ENCODE measurements at places on chromosomes 16 and 17.

- DNase-seq, result no peak
Measured at GRCh38 chr16:67461600-67462278, 19.2 kb downstream of the ATP6V0D1 start.

DNA sequence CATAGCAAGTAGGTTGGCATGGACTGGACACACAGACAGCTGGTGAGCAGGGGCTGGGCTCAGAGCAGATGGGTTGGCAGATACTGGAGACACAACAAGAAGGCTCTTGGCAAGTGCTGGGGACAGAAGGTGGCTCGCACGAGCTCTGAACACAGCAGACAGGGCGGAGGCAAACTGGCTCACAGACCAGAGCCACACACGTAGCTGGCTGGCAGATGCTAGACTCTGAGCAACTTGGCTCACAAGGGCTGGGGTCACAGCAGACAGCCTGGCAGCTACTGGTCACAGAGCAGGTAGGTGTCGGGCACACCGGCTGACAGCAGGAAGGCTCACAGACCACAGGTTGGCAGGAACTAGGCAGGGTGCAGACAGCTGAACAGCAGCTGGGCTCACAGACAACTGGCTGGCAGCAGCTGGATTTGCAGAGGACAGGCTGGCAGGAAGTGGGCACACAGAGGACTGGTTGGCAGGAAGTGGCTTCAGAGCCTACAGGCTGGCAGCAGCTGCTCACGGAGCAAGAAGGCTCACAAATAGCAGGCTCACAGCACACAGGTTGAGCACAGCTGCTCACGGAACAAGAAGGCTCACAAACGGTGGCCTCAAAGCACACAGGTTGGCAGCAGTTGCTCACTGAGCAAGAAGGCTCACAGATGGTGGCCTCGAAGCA is 725 bp downstream of the KRTAP16-1 start:
- DNase-seq, result peak; percentile 71

- no peak for DNase-seq
Measured at GRCh38 chr16:29977063-29977825, 3.6 kb downstream of the TAOK2 start.

DNA sequence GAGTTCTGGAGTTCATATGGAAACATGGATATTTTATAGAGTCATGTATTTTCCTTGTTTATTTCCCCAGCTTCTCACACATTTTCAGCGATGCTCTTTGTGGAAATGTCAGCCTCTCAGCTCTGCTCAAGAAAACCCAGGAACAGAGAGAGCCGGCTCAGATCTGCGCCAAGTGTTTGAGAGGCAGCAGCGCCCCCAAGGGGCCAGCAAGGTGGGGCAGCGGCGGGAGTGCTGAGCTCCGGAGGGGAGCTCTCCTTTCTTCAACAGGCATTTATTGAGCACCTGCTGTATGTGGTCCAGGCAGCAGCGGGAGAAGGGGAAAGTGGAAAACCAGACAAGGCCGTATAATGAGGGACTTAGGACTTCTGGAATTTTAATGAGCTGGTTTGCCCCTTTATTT is 421.1 kb upstream of the C16orf82 start:
- DNase-seq, result no peak

- DNase-seq, result no peak
Measured at GRCh38 chr17:48600244-48601098, 4.3 kb downstream of the HOXB6 start.

- no peak for DNase-seq
Measured at GRCh38 chr16:88196471-88197400, 186.0 kb upstream of the ZNF469 start.
